Stimulated activated CD4-positive, alpha-beta T cell treated with anti-CD3 and anti-CD28 coated beads, TNF-alpha, amount 100 ng/mL, for 48 hours (primary cell): ENCODE measurements at places on chromosomes 3 and 15.

GRCh38 chr3:77038468-77038929, 1.4 kb upstream of the ROBO2 start:
- no peak for DNase-seq

DNA sequence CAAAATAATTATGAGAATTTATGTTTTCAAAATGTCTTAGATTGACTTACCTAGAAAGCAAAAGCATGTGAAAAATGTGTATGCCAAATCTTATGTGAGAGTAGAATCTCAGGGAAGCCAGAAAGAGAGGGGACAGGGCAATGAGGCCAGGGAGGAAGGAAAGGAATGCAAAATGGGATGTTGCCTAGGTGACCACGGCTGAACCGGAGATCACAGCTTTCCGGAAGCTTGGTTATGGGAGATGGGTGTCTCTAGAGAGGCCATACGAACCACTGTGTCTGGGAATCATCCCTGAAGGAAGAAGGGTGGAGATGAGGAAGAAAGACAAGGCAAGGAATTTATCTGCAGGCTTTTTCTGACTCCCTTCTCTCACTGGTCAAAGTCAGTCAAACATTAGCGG, 76.0 kb downstream of the SUCLG2 start:
- no peak for DNase-seq

GRCh38 chr15:59169251-59169708, 37.4 kb upstream of the LDHAL6B start:
- no peak for DNase-seq

GRCh38 chr3:75012791-75013331, 398.4 kb upstream of the CNTN3 start:
- no peak for DNase-seq

GRCh38 chr15:34914317-34914716, 55.2 kb downstream of the AQR start:
- DNase-seq: no peak

DNA sequence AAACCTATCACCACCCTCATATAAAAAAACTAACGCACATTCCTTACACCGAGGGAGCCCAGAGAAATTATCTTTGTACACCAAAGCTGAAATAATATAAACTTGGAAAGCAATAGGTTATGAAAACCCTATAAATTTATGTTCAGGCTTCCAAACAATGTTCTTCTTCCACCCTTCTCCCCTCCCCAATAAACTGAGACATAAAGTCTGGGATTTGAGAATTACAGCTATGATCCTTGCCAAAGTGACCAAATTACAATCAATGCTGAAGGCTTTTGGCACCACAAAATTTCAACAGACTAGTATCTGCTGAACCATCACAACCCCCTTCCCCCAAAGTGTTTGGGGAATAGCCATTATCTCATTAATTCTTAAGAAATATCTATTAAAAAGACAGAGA, 237.8 kb downstream of the FMN1 start:
- DNase-seq: no peak

GRCh38 chr3:128707928-128708494, 18.0 kb upstream of the RAB7A start:
- DNase-seq: no peak

- DNase-seq: no peak
Measured at GRCh38 chr3:171349392-171349791, 110.8 kb downstream of the TNIK start.
